Inflammatory macrophage treated with lipopolysaccharide for 4 hours (primary cell): ENCODE measurements at places on chromosomes 5 and 9.

GRCh38 chr9:82080265-82080664 lies 91.7 kb downstream of the SPATA31D1 start:
- DNase-seq = no peak

- DNase-seq = no peak
These were observed 81.2 kb upstream of the SPTLC1 start for GRCh38 chr9:92196400-92196799.

GRCh38 chr9:114619191-114619761 lies 8.2 kb downstream of the TMEM268 start:
- peak; percentile 77 for DNase-seq

- no peak for DNase-seq
These were observed 299.1 kb upstream of the PANK3 start for GRCh38 chr5:168878135-168878745.

DNA sequence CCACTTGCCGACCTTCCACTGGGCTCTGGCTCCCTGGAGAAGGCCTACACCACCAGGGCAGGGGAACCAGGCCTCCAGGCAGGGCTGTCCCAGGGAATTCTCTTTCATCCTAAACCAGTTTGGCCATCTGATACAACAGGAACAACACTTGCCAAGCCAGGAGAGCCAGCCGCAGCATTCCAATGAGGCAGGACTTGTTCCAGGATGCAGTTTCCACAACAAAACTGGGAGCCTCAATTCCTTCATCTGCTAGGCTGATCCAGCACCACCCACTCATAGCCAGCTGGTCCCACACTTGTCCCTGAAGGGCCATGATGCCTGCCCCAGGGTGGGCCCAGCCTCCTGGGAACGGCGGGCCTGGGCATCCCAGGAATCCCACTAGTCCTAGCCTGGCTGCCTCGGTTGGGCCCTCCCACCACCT lies 26.0 kb downstream of the BICD2 start:
- DNase-seq = no peak

DNA sequence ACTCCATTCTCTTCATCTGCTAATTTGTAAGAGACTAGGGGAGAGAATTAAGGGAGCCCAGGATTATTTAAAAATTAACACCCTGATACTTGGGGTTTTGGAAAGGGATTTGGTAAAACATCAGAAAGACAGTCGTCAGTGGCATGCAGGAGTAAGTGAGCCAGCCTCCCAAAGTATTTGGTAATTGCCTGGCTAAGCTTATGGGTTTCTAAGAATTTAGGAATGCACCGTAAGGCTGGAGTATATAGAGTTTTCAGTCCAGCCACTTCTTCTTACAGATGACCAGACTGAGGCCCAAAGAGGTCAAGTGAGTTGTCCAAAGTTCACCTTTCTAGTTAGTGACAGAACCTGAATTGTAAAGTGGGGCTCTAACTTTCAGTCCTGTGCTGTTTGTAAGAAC lies 25.8 kb upstream of the NFIB start:
- DNase-seq = no peak

- no peak for DNase-seq
These were observed 130.3 kb upstream of the CNTLN start for GRCh38 chr9:17004500-17004899.

DNA sequence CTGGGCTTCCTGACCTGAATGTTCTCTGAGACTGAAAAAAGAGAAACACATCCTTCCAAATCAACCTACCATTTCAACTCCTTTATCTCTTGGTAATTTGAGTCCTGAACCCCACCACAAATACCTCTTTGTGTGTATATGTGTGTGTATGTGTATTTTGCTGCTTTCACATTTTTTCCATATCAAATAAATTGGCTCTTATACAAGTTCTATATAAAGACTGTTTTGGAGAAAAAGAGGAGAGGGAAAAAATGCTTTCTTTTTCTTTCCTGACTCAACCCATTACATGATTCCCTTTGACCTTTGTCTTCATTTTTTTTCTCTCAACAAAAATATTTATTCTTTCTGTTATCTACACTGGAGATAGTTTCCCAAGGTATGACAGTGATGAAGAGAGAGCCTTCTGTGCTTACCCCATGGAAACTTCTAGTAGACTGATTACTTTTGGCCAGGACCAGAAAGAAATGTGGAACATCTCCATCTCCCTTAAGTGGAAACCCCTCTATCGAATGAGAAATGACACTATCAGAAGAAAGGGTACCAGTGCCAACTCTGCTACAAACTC lies 85.3 kb downstream of the PAPPA start:
- no peak for DNase-seq

GRCh38 chr9:34986540-34987047 lies 3.0 kb upstream of the DNAJB5 start:
- DNase-seq = peak; percentile 95

- no peak for DNase-seq
These were observed 24.4 kb upstream of the ICE1 start for GRCh38 chr5:5398071-5398470.

DNA sequence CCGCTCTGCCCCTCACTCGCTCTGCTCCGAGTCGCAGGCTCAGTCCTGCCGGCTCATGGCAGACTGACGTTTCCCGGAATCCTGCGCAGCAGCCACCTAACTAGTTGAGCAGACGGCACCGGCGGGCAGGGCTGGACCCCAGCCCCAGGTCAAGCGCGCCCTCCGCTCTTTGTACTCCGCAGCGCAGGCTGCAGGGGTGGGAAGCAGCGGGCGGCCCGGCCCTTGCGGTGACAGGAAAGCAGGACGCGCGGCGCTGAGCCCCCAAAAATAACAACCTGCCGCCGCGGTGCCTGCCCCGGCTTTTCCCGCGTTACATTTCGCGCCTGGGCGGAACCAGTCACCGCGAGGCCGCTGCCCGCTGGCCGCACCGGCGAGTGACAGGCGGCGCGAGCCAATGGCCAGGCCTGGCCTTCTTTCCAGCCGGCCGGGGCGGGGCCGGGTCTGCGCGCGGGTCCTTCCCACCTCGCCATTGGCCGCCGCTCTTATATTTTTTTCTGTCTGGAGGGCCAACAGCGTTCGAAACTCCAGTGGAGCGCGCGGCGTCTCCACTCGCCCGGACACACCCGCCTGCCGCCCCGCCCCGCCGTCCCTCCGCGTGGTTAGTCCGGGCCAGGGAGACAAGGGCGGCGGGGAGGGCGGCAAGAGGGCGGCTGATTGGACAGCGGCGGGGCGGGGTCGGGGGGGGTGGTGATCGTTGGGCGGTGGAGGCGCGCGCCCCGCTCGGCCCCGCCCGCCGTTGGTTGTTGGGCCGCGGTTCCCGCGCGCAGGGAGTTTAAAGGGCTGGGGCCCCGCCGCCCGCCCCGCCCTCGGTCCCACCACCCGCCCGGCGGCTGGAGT lies at the start of gene ZNF367:
TSS of gene ZNF367 (minus strand) at position 288 of the 837 bp plus-strand sequence. CDS start 338 bp downstream, outside the sequence.
- DNase-seq = peak; percentile 97
